ENCODE measurements at places on chromosomes 11 and 22. TPM values are rescaled to one million over a fixed set of nuclear protein-coding genes. Genes with fewer than 3 reads are reported as not detected.
A peak's percentile ranks its signal among the peaks of the same experiment; 100 is the strongest.

Gene LBHD1
- total RNA-seq = 14.1 TPM

Gene FOLH1
- total RNA-seq = not detected

Gene PKDREJ
- total RNA-seq = not detected

Gene FUT4
- 3.6 TPM for total RNA-seq

Gene OR5A2
- not detected for total RNA-seq

Gene NNMT
- total RNA-seq = not detected

Gene SLC39A13
- total RNA-seq = 17.7 TPM

Gene RAG2
- not detected for total RNA-seq

GRCh38 chr11:130490682-130491449 lies 42.4 kb downstream of the ADAMTS15 start:
- no peaks in the 10 kb centered on the region for H3K4me1 ChIP-seq
- DNase-seq = no peak
- H3K36me3 ChIP-seq = no peaks in the 10 kb centered on the region
- no peak overlapping the region for H3K27ac ChIP-seq
- peaks cover 4% of the 10 kb centered on the region for H3K27me3 ChIP-seq

- H3K4me3 ChIP-seq = no peak overlapping the region
- H3K27ac ChIP-seq = peak overlapping the region; percentile 18
- peak; percentile 69 for DNase-seq
- peaks cover 16% of the 10 kb centered on the region for H3K4me1 ChIP-seq
These were observed 17.5 kb downstream of the ATG16L2 start for GRCh38 chr11:72831521-72832300.

GRCh38 chr11:92697461-92698312 lies 271.8 kb upstream of the MTNR1B start:
- no peak overlapping the region for H3K4me3 ChIP-seq
- H3K4me1 ChIP-seq = no peaks in the 10 kb centered on the region
- H3K27ac ChIP-seq = no peak overlapping the region
- DNase-seq = no peak
- no peaks in the 10 kb centered on the region for H3K36me3 ChIP-seq
- H3K27me3 ChIP-seq = no peaks in the 10 kb centered on the region

GRCh38 chr22:17912945-17913721 lies 111.2 kb downstream of the MICAL3 start:
- H3K36me3 ChIP-seq = peaks cover 2% of the 10 kb centered on the region
- no peaks in the 10 kb centered on the region for H3K27me3 ChIP-seq

GRCh38 chr11:13303668-13304649 lies 26.4 kb downstream of the BMAL1 start:
- no peak overlapping the region for H3K4me3 ChIP-seq
- H3K36me3 ChIP-seq = peaks cover 8% of the 10 kb centered on the region
- no peaks in the 10 kb centered on the region for H3K27me3 ChIP-seq
- H3K4me1 ChIP-seq = peaks cover 27% of the 10 kb centered on the region

DNA sequence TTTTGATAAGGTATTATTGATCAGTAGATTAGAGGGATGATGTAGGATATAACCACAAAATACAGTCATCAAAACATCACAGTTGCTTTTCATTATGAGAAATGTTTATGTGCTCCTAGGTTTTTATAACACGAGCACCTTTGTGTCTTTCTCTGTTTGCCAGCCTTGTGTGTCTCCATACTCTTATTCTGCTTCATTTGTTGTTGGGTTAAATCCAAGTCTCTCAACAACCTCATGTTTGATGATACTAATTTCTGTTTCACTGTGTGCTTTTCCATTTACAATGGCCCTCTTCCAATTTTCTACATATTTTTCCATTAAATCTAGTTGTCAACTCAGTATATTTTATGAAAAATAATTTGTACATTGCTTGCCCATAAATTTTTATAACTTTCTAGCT lies 107.7 kb upstream of the POU2AF2 start:
- H3K27me3 ChIP-seq = peaks cover 9% of the 10 kb centered on the region
- no peak overlapping the region for H3K27ac ChIP-seq
- H3K4me3 ChIP-seq = no peak overlapping the region
- DNase-seq = no peak
- no peaks in the 10 kb centered on the region for H3K36me3 ChIP-seq

DNA sequence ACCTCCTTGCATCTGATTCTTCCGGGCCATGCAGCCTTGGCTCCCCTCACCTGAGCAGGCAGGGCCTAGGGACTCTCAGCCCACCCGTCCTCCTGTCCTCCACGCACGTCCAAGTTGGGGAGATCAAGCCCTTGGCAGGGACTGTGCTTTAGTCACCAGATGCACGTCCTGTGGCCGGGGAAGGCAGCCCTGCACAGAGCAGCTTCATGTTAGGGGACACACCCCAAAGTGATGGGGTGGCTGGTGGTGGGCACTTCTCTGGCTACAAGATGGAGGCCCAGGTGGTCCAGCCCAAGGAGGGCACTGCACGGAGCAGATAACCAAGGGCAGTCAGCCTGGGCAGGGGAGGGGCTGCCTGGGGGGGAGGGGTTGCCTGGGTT lies 1.2 kb downstream of the MUC5B start:
- no peak overlapping the region for H3K4me3 ChIP-seq
- H3K27me3 ChIP-seq = peaks cover 6% of the 10 kb centered on the region
- DNase-seq = no peak
- H3K27ac ChIP-seq = no peak overlapping the region

- H3K27me3 ChIP-seq = peaks cover 18% of the 10 kb centered on the region
- no peaks in the 10 kb centered on the region for H3K36me3 ChIP-seq
- H3K27ac ChIP-seq = no peak overlapping the region
- H3K4me3 ChIP-seq = no peak overlapping the region
- no peak for DNase-seq
These were observed 19.0 kb upstream of the RASD2 start for GRCh38 chr22:35521358-35522224.

DNA sequence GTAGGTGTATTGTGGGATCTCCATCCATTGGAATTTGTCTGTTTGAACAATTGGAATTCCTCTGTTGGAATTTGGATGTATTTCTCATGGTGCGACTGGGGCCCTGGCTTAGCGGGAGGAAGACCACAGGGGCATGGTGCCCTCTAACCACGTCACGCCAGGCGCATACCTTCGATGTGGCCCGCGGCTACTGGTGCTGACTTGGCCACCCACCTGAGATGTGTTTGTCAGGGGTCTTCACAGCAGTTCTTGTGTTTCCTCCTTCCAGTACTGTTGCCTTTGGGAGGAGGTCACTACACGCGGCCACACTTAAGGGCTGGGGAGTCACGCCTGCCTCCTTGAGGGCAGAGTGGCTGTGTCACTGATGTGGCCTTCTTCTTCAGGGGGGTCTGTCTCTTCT lies 36.6 kb upstream of the GRAMD4 start:
- H3K27ac ChIP-seq = no peak overlapping the region
- H3K4me1 ChIP-seq = peaks cover 23% of the 10 kb centered on the region
- H3K27me3 ChIP-seq = no peaks in the 10 kb centered on the region
- H3K4me3 ChIP-seq = no peak overlapping the region
- H3K36me3 ChIP-seq = no peaks in the 10 kb centered on the region

- H3K36me3 ChIP-seq = no peaks in the 10 kb centered on the region
- DNase-seq = peak; percentile 78
- H3K27me3 ChIP-seq = no peaks in the 10 kb centered on the region
These were observed 34.2 kb upstream of the PRR5 start for GRCh38 chr22:44667829-44668189.

DNA sequence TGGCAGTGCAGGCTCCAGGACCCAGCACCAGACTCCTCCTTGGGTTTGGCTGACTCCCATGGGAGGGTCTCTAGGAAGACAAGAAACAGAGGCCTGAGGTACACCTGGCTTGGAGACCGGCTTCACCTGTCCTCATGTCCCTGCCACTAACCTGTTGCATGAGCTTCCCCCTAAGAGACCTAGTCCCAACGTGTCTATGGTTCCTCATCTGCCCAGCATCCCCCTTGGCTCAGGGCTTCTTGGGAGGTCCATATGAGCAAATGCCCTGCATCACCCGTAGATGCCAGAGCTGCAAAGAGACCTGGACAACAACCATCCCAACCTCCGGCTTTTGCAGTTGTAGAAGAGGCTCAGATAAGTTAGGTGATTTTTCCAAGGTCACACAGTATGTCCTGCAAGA lies 123.5 kb downstream of the BUD13 start:
- peaks cover 4% of the 10 kb centered on the region for H3K27me3 ChIP-seq
- no peaks in the 10 kb centered on the region for H3K36me3 ChIP-seq
- DNase-seq = no peak

DNA sequence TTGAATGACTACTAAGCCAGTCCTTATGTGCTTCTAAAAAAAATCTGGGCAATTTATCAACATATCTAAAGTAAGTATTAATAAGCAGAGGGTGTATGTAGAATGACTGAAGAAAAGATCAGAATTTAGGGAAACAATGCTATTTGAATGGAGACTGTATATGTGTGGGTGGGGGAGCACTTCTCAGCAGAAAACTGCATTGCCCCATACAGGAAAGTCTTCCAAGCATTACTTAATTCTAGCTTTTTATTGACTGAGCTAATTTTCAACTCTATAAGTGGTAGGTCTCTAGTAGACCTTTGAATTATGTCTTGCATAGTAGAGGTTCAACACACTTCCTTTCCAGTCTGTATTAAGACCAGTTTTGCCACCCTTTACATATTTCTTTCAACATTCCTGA lies 41.7 kb downstream of the CASP12 start:
- peaks cover 16% of the 10 kb centered on the region for H3K4me1 ChIP-seq
- no peaks in the 10 kb centered on the region for H3K36me3 ChIP-seq
- no peak for DNase-seq
- H3K27ac ChIP-seq = no peak overlapping the region
- H3K4me3 ChIP-seq = no peak overlapping the region
- H3K27me3 ChIP-seq = no peaks in the 10 kb centered on the region

DNA sequence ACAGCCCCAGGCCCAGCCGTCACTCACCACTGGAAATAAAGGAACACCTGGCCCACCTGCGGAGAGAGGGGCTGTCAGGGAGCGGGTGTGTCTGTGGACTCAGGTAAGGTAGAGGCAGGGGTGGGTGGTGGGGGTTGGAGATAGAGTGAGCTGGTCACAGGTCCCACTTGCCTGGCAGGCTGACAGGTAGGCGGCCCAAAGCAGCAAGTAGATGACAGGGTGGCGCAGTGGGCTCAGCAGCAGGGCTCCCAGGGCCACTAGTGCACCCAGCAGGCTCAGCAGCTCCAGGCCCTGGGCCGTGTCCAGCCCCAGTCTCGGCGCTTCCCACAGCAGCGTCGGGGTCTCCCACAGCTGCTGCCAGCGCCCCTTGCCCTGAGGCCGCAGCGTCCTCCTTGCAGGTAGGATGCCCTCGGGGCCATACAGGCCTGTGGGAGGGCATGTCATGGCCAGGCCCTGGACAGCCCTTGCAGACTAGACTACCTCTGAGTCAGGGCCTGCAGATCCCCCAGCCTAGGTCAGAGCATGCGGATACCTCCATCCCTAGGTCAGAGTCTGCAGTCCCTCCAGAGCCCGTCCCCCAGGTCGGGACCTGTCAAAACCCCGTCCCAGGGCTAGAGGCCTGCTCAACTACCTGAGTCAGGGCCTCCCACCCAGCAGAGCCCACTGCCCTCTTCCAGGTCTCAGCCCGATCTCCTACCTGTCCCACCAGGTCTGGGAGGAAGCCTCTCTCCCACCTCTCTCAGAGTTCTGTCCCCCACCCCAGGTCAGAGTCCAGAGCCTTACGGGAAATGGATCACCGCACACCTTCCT lies 686 bp downstream of the LMF2 start:
- peak overlapping the region; percentile 97 for H3K4me3 ChIP-seq
- H3K27ac ChIP-seq = peak overlapping the region; percentile 87
